ENCODE measurements at places on chromosomes 4 and X. TPM values are rescaled to one million over a fixed set of nuclear protein-coding genes. Genes with fewer than 3 reads are reported as not detected.

The NIPAL1 gene
- polyA plus RNA-seq = 18.9 TPM

The PYURF gene
- 55.4 TPM for polyA plus RNA-seq

The SUPT20HL2 gene
- not detected for polyA plus RNA-seq

The SMARCAD1 gene
- 18.4 TPM for polyA plus RNA-seq

The USP26 gene
- polyA plus RNA-seq = not detected

The IQCM gene
- polyA plus RNA-seq = not detected

The TRPC5OS gene
- polyA plus RNA-seq = not detected

The C4orf50 gene
- polyA plus RNA-seq = not detected

The TKTL2 gene
- not detected for polyA plus RNA-seq

The BEX2 gene
- 6.5 TPM for polyA plus RNA-seq

The TLR2 gene
- 1.8 TPM for polyA plus RNA-seq

The KLHL4 gene
- 1.9 TPM for polyA plus RNA-seq

The CFAP99 gene
- not detected for polyA plus RNA-seq

The PPP1R2C gene
- polyA plus RNA-seq = not detected

The FAM9C gene
- not detected for polyA plus RNA-seq

The FAM47E gene
- 0.28 TPM for polyA plus RNA-seq

The IL21 gene
- not detected for polyA plus RNA-seq

GRCh38 chr4:153063490-153063889 lies 127.4 kb downstream of the FHDC1 start:
- DNase-seq = no peak

DNA sequence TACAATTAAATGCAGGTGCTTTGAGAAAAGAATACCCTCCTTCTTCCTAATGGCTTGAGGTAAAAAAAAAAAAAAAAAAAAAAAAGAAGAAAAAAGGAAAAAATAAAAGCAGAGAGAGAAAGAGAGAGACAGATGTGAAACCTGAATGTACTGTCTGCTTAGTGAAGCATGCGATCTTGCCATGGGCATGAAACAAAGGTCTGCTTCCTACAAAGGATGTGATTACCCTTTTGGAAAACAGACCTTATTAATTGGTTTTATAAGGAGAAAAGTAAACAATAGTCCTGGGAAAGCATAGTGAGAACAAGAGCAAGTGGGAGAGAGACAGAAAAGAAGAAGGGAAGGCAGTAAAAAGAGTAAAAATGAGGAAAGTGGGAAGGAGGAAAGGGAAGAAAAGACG lies 526.1 kb upstream of the PABPC4L start:
- DNase-seq = no peak

GRCh38 chrX:15269618-15270521 lies at the start of gene ASB9:
Gene ASB9, minus strand, starts transcription at chrX:15270083. Its CDS starts 209 bp downstream, at chrX:15269874.
- DNase-seq = peak; percentile 72

- DNase-seq = no peak
These were observed 5.0 kb downstream of the ADH7 start for GRCh38 chr4:99430106-99430505.

DNA sequence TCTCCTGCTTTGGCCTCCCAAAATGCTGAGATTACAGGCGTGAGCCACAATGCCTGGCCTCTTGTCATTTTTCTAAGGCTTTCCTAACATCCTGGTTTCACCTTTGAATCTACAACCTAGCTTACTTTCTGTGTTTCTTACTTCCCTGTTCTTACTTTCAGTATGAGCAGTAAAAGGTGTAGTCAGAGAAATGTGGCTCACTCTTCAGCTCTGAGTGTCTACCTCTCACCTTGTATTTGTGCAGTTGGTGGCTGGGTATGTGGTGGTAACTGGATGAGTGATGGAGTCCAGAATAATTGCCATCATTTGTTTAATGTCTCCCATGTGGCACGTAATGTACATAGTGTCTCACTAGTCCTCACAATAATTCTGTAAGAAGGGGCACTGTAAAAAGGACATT lies 19.1 kb upstream of the CXCL11 start:
- DNase-seq = no peak

- no peak for DNase-seq
These were observed 231.1 kb downstream of the STPG2 start for GRCh38 chr4:97912156-97912555.

DNA sequence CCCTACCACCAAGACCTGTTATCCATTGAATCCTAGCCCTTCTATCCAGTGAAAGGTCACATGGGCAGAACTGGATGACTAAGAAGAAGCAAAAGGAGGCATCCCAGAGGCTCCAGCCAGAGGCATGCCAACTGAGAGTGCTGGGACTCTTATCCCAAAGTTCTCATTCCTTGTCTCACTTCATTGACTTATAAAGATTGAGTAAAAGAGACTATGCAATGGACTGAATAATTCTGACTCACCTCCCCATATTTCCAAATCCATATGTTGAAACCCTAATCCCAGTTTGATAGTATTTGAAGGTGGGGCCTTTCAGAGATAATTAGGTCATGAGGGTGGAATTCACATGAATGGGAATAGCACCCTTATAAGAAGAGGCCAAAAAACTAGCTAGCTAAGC lies 131.4 kb downstream of the COL25A1 start:
- DNase-seq = no peak

- DNase-seq = no peak
These were observed 66.3 kb upstream of the FAM9C start for GRCh38 chrX:13110433-13111324.

DNA sequence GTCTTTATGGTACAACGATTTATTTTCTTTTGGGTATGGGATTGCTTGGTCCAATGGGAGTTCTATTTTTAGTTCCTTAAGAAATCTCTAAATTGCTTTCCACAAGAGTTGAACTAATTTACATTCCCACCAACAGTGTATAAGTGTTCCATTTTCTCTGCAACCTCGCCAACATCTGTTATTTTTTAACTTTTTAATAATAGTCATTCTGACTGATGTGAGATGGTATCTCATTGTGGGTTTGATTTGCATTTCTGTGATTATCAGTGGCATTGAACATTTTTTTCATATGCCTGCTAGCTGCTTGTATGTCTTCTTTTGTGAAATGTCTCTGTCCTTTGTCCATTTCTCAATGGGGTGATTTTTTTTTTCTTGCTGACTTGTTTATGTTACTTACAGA lies 42.8 kb downstream of the UCHL1 start:
- DNase-seq = no peak

GRCh38 chr4:118842055-118842454 lies 6.1 kb upstream of the SEC24D start:
- DNase-seq = no peak

DNA sequence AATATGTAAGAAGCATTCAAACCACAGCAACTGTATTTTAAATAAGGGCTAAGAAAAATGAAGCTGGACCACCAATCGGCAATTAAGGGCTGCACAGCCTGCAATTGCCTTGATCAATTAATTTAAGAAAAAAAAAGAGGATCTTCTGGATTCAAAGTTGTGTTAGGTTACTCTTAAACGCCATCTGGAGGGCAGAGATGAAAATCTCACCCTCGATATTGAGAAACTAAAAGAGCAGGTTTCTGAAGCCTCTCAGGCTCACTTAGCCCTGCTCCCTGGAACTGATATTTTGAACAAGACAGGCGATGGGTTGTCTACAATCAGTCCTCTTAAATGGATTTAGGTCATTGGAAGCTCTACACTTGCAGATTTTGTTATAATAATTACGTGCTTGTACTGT lies 579.4 kb downstream of the GRXCR1 start:
- DNase-seq = no peak

GRCh38 chrX:74372272-74372671 lies 49.0 kb upstream of the SLC16A2 start:
- DNase-seq = no peak

DNA sequence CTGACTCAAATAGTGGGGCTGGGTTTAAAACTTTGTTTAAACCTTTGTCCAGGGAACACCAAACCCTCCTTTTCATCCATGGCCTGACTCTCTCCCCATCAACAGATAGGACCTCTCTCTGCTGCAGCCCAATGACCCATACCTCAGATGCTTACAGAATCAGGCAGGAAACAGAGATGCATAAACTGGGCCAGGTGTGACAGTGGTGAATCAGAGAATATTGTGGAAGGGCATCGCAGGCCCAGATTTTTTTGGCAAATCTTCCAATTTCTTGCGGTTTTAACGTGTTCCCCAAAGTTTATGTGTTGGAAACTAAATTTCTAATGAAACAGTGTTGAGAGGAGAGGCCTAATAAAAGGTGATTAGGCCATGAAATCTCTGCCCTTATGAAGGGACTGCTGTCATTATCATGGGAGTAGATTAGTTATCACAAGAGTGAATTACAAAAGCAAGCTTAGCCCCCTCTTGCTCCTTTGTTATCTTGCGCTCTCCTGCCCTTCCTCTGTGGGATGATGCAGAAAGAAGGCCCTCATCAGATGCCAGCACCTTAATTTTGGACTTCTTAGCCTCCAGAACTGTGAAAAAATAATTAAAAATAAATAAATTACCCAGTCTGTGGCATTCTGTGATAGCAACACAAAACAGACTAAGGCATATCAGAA lies 82.8 kb downstream of the STK32B start:
- no peak for DNase-seq

- no peak for DNase-seq
These were observed 49.2 kb upstream of the STX18 start for GRCh38 chr4:4591071-4591470.

- no peak for DNase-seq
These were observed 100.8 kb downstream of the ANXA3 start for GRCh38 chr4:78652282-78652876.

DNA sequence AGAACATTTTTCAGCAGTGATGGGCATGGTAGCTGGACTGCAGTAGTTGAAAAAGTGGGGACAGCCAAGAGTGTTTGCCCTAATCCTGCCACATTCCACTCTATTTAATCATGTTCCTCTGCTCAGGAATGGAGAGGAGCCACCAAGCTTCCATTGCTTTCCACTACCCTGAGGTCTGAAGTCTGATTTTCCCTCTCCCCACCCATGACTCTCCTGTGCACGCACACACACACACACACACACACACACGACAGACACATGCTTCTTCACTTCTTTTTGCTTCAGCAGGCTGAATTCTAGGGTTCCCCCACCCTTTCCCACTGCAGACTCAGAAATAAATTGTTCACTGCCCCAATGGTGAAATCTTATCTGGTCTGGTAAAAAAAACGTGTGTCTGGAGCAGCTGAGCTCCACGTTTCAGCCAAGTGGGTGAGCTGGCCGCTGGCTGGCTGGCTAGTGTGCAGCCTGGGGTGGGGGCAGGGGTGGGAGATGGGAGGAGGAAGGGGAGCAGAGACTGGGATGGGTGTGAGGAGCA lies 142.7 kb upstream of the NALF2 start:
- no peak for DNase-seq

GRCh38 chr4:178233906-178234305 lies 791.7 kb upstream of the AGA start:
- no peak for DNase-seq

DNA sequence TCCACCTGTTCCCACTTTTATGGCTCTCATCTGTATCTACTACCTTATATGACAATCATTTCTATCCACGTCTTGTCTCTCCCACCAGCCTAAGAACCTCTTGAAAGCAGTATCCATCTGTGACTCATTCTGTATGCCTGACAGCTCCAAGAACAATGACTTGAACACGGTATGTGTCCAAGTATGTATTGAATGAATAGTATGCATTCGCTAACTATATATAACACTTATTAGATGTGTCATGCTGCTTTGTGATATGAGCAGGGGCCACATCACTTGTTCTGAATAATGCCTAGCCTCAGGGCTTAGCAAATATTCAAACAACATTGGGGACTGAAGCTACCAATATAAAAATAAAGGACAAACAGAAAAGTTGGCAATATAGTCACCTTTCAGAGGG lies 4.9 kb downstream of the OPHN1 start:
- DNase-seq = peak; percentile 66

DNA sequence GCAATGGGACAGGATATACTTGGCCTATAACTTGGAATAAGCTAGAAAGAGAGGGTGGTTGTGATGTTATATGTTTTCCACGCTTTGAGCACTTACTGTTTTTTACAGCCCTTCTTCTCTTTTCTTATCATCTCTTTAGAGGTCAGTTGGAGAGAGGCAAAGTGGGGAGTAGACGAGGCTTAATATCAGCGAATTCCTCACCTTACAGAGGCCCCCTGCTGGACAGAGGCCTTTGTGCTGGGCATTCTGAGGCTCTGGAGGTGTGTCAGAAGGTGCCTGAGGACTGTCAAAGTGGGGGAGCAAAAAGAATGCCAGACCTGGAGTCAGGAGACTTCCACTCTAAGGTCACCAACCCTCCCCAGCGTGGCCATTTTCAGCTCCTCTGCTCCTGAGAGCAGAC lies 42.5 kb downstream of the MAMLD1 start:
- DNase-seq = no peak

GRCh38 chr4:8181844-8182243 lies 17.2 kb upstream of the SH3TC1 start:
- no peak for DNase-seq

GRCh38 chr4:168496834-168497233 lies at the start of gene PALLD:
Gene PALLD, plus strand, starts transcription at chr4:168497052.
- DNase-seq = no peak

DNA sequence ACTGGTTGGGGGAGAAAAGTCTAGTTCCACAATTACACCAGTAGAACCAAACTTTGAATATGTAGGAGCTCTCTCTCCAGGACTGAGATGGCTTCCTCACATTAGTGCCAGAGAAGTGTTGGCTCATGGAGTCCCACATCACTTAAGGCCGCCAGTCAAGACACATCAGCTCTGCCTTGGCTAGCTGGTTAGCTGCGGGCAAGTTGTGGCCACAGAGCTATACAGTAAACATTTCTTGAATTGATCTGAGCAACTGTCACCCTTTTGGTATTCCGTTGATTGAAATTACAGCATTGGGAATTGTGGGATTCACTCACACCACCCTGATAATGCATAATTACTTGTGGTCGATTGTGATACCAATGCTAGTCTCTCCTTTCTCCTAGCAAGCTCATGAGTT lies 76.2 kb downstream of the LNX1 start:
- no peak for DNase-seq

GRCh38 chr4:48175328-48175727 lies 41.3 kb upstream of the TXK start:
- no peak for DNase-seq

DNA sequence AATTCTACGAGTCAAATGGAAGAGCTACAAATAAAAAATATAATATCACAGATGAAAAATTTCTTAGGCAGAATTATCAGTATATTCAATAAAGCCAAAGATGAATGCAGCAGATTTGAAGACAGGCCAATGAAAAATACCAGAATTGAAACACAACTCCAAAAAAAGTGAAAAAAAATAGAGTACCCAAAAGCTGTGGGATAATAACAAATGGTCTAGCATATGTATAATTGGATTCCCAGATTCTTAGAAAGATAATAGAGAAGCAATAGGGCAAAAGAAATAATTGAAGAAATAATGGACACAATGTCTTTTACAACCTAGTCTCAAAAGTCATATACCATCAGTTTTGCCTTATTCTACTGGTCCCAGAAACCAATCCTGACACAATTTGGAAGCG lies 4.4 kb downstream of the ANAPC10 start:
- no peak for DNase-seq

- no peak for DNase-seq
These were observed 115.2 kb upstream of the BMPR1B start for GRCh38 chr4:94642561-94642866.

- DNase-seq = no peak
These were observed 808 bp downstream of the THAP6 start for GRCh38 chr4:75514949-75515612.
